Lower lobe of right lung (tissue), 2 donors: ENCODE measurements at places on chromosomes 16 and 17. TPM values are rescaled to one million over a fixed set of nuclear protein-coding genes. Genes with fewer than 3 reads are reported as not detected.

ANKRD13B gene
- 6.6 TPM for total RNA-seq

ELMO3 gene
- 14.9 TPM for total RNA-seq

RAPGEFL1 gene
- total RNA-seq = 9.3 TPM

KRT33A gene
- not detected for total RNA-seq

NLRP1 gene
- 40.3 TPM for total RNA-seq

ZFP3 gene
- 7.1 TPM for total RNA-seq

ASPA gene
- 8.2 TPM for total RNA-seq

DNA sequence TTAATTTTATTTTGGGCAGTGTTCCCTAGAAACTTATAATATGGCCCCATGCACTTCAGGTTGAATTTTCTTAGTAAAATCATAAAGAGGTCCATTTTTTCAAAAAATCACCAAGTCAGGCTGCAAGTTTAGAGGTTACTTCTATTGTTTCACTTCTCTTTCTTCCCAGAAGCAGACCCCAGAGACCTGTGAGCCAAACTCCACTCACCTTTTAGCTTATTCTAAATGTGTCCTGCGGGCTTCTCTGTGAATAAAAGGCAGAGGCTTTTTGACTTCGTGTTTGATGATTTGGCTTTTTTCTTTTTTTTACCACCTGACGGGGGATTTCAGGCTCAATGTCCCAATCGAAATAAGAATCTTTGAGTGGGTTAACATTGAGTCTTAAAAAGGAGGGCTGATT lies 7.4 kb downstream of the PRKCB start:
- no peak for DNase-seq

- DNase-seq = no peak
Measured at GRCh38 chr17:52227926-52228325, 69.4 kb upstream of the CA10 start.

DNA sequence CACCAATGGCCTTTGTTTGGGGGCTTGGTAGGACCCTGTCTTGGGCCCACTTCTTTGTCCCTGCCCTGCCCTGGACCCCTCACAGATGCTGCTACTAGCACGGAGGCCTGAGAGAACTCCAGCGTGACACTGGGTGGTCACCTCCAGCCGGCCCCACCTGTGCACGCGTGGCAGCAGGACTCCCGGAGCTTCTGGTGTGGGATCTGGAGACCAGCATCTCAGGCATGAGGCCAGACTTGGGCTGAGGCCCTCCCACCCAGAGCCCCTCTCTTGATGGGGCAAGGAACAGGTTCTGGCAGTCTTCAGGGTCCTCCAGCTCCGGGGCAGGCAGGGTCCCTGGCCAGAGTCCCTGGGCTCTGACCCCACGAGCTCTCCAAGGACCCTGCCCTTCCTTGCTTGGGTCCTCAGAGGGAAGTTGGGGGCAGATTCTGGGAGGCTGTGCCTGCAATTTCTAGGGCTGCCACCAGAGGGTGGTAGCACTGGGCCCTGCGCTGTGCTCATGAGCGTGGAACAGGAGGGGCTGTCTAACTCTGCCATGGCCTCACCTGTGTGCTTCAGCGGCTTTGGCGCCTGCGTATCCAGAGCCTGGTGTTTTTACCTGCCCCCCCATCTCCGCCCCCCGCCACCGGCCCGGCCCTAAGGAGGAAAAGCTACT lies 3.1 kb upstream of the BAIAP3 start:
- DNase-seq = no peak

DNA sequence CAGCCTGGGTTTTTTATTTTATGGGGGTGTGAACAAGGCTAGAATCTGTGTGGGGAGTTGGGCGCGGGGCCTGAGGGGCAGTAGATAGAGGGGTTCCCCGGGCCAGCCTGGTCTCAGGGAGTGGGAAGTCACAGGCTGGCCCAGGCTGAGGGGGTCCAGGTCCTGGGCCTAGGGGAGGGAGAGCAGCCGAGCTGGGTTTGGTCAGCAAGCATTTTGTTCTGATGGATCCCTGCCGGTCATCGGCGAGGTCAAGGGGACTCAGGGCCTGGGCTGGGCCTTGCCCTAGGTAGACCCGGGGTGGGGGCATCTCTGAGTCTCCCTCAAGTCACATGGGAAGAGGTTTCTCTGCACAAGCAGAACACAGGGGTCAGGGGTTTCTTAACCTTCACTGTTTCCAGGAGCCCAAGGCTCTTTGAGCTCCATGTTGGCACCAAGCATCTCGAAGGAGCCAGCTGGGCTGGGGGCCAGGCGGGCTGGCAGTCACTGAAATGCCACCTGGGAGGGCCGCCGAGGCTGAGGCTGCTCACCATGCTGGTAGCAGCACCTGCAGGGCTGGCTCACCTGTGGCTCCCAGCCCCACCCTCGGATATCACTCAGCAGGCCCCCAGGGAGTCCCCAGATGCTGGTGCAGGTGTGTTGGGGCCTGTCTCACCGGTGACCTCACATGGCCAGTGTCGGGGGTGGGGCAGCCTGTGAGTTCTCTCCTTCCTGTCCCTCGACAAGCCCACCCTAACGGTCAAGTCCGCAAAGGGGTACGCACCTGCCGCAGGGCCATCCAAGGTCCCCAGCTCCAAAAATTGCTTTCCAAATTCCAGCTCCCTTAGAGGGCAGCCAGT lies 41.0 kb downstream of the SLC7A5 start:
- DNase-seq = no peak

DNA sequence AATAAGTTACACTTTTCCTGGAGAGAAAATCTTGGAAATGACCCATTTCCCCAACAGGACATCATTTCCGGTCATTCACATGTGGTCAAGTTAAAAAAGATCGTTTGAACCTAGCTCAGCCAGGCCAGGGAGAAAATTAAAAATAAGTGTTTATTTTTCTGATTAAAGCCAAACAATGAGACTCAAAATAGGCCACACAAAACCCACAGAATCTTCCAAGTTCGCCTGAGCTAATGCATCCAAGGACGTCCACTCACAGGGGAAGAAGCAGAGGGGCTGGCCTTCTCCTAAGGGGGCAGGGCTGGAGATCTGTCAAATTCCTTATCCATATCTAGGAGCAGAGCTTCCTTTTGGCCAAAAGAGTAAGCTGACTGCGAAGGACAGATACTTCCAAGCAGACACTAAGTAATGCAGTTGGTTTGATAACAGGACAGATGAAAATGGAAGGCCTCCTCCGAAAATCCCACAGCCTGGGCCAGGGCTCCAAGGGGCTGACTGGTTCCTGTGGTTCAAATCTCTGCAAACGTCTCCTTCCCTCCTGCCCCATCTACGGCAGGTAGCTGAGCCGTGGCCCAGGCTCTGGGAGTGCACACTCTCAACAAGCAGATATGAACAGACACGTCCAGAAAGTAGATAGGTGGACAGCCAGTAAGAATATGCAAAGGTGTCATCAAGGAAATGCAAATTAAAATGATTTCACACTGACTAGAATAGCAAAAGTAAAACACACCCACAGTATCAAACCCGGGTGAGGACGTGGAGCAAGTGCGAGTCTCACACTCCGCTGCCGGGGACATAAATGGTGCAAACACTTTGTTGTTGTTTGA lies 98.5 kb downstream of the MRM3 start:
- DNase-seq = no peak

- DNase-seq = no peak
Measured at GRCh38 chr17:81691196-81691595, 7.4 kb downstream of the HGS start.

DNA sequence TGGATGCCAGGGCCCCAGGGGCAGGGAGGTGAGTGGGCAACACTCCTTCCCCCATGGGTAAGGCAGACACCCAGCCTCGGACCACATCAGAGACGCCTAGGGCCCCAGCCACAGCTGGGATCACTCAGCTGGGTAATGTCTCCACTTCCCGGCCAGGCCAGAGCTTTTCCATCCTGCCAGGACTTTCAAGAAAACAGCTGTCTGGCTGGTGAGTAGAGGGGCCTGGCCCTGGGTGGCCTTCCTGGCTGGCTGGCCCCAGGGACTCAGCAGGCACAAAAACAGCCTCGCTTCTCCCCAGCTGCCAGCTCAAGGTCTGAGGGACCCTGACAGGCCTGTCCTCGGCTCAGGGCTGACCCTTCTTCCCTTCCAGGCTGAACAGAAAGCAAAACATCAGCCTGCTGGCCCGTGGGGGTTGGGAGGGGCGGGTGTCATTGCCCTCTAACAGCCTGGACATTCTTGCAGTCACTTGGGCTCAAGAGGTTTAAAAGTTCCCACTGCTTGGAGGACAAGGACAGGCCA lies 45.3 kb upstream of the JPH3 start:
- DNase-seq = no peak

GRCh38 chr17:68054296-68054900 lies 18.9 kb downstream of the KPNA2 start:
- no peak for DNase-seq

DNA sequence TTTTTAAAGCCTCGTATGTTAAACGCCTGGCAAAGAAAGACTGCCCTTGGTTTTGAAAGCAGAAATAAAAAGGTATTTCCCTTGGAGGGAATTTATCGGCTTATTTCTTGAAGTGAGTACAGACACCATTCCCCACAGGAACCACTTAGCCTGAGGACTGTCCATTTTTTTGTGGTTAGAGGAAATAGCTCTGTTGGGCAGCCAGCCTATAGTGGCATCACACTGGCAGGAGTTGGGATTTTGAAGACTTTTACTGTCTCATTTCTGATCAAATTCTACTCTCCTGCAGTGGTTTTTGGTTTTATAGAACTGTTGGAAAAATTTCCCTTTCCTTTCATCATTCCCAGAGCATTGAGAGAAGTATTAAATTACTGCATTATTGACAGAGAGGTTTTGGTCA lies 34.1 kb upstream of the CDC6 start:
- DNase-seq = no peak

GRCh38 chr16:85313526-85314301 lies 201.4 kb upstream of the CIBAR2 start:
- no peak for DNase-seq

DNA sequence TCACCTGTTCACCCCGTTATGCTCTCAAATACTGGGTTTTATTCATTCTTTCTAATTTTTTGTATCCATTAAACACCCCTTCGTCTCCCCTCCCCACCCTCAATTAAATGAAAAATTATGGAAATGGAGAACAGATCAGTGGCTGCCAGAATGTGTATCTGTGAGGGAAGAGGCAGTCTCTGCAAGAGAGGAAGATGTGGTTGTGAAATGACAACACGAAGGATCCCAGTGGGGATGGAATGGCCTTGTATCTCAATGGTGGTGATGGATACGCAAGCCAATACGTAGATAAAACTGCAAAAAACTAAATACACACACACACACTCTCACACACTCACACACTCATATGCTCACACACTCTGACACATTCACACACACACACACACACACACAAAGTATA lies 570.7 kb downstream of the CDH13 start:
- DNase-seq = no peak

GRCh38 chr17:39761861-39762496 lies 24.2 kb downstream of the GRB7 start:
- DNase-seq = no peak

DNA sequence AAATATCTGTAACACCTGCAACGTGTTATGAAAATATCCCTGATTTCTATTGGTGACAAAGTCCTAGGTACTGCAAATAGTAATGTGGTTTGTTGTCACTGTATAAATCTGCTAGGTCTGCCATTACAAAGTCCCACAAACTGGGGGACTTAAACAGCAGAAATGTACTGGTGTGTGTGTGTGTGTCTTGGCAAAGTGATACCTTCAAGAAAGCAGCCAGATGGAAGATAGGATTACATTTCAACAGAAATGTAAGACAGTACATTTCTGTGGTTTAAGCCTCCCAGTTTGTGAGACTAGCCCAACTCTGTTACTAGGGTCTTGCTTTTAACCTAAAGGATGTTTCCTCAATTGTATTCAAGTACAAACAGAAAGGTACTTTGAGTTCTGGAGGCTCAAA lies 531.7 kb downstream of the NPIPA7 start:
- DNase-seq = no peak

- DNase-seq = no peak
Measured at GRCh38 chr17:27818401-27819105, 18.2 kb upstream of the NOS2 start.

GRCh38 chr16:89187032-89187769 lies 13.1 kb downstream of the SLC22A31 start:
- no peak for DNase-seq

GRCh38 chr16:24939738-24940137 lies 75.4 kb downstream of the ARHGAP17 start:
- no peak for DNase-seq

DNA sequence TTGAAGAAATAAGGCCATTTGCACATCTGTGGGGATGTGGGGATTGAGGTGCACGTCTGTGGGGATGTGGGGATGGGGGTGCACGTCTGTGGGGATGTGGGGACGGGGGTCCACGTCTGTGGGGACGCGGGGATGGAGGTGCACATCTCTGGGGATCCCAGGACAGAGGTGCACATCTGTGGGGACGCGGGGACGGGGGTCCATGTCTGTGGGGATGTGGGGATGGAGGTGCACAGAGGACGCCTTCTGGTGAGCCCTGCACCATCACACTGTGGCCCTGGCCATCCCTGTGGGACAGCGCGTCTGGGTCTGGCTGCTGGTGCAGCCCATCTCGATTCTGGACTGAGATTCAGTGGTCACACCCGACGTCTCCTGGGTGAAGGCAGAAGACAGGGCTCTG lies 161.4 kb downstream of the LAT start:
- DNase-seq = peak; percentile 35

GRCh38 chr16:67763066-67763465 lies 43.3 kb downstream of the RANBP10 start:
- no peak for DNase-seq

- no peak for DNase-seq
Measured at GRCh38 chr16:23279721-23280153, 22.4 kb upstream of the SCNN1B start.

DNA sequence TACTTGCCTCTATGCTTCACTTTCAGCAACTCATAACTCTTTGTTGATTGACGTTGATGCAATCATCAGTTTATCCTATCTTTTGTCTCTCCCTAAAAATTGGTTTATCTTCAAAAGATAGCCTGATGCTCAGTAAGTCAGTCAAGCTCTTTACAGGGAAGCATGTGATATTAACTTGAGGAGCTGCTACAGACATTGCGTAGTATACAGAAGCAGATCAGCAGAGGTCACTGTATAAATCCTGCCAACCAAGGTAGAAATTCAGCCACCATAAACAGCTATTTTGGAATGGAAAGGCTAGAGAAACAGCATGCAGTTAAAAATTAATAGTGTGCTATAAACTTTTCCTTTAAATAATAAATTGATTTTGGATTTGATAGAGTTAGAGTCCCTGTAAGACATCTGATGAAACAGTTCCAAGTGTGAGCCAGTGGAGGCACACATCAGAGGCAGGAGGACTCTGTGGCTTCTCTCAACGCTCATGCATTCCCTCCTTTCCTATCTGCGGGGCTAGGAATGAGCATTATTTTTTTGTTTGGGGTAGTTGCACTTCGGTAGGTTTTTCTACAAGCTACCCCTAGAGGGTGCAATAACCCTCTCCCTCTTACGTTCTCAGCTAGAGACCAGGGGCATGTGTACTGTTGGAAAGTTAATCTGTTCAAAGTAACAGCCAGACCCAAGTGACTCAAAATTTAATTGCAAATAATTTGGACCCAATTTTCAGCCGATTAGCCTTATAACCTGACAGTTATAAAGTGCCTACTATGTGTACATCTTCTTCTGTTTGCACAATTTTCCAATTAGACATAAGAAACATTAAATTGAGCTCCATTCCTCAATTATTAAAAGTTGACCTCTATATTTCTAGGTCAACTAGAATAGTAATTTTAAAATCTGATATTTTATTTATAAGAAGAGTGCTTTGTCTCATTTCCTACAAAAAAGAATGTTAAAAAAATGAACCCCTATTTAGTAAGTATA lies 647.7 kb upstream of the SOX9 start:
- no peak for DNase-seq

GRCh38 chr17:49986396-49987289 lies 8.4 kb downstream of the DLX3 start:
- no peak for DNase-seq

- no peak for DNase-seq
Measured at GRCh38 chr17:59846394-59847165, 46.2 kb downstream of the TUBD1 start.

GRCh38 chr16:56048425-56049105 lies 142.7 kb upstream of the GNAO1 start:
- no peak for DNase-seq
